ENCODE measurements at places on chromosomes 1 and 21.

DNA sequence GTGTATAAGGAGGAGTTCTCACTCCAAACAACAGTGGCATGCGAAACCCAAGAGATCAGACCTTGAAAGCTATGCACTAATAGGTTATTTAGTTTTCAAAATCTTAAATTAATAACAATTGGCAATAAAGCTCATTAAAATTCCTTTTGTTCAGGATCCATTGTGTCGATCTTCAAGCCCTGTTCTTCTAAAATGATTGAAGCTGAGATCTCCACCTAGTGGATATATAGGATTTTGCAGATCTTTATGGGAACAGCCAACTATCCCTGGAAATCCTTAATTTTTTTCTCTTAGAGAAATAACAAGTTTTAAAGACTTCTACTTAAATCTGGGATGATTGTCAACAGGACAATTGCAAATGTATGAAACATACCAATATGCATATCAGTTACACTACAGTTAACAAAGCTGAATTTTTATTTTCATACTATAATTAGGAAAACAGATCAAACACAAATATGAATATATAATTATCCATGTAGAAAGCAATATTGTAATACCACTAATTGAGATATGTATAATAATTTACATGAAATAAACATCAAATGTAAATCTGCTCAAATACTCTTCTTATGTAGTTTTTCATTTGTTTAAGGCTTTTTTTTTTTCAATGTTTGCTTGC, 43.3 kb downstream of the LRRC53 start:
- DNase-seq = no peak

- DNase-seq = no peak
Measured at GRCh38 chr1:230392920-230393521, 33.1 kb downstream of the PGBD5 start.

DNA sequence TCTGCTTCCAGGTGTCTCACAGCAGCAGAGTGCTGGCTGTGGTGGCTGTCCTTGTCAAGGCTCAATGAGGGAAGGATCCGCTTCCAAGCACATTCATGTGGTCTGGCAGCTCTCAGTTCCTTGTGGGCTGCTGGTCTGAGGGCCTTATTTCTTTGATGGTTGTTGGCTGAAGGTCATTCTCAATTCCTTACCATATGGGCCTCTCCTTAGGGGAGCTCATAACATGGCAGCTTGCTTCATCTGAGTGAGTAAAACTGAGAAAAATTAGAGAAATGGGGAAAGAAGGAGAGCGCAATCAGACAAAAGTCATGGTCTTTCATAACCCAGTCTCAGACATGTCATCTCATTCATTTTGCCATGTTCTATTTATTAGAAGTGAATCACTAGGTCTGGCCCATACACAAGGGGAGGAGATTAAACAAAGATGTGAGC, 81.7 kb upstream of the TSPAN2 start:
- no peak for DNase-seq

DNA sequence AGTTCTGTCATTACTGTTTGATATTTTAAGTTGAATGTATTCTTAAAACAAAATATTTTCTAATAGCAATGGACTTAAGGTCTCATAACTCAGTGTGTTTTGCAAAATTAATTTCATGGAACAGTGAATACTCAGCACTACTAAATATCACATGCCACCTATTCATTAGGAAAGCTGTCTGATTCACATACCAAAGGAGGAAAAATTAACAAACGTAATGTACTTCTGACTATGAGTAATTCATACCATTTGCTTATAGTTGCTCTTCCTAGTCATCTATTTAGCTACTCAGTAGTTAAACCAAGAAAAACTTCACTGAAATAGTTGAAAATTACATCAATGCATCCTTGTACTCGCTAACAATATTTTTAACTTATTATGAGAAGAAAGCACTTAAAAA, 35.2 kb downstream of the TP53BP2 start:
- DNase-seq = no peak

DNA sequence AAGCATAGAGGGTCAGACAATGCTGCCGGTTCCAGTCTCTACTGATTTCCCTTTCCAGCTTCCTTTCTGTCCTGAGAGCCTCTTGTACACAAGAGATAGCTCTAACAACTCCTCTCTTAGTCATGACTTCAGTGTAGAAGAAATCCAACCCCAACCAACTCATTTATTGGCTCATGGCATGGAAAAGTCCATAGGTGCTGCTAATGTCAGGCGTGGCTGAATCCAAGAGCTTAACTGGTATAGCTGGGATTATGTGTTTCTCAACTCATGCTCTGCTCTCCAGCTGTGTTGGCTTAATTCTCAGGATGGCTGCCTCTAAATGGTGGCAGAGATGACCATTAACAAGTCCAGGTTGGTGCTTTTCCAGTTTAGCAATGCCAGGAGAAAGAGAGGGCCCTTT, 12.4 kb upstream of the THRAP3 start:
- no peak for DNase-seq

DNA sequence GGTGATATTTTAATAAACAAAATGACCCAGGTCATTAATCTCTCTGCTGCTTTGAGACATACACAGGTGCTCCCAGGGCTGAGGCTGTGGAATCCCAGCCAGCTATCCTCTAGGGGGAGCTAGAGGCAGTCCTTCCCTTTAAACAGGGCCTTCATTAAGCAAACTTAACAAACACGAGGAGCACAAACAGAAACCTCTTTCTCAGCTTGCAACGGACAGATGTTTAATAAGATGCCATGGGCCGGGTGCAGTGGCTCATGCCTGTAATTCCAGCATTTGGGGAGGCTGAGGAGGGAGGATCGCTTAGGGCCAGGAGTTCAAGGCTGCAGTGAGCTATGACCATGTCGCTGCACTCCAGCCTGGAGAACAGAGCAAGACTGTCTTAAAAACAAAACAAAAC, 106.7 kb downstream of the HIVEP3 start:
- DNase-seq = peak; percentile 45

- DNase-seq = no peak
Measured at GRCh38 chr1:38609166-38610025, 250.2 kb downstream of the RRAGC start.

GRCh38 chr21:37986751-37987399, 70.6 kb upstream of the KCNJ6 start:
- DNase-seq = no peak
